ENCODE measurements at places on chromosomes 7 and 10.

DNA sequence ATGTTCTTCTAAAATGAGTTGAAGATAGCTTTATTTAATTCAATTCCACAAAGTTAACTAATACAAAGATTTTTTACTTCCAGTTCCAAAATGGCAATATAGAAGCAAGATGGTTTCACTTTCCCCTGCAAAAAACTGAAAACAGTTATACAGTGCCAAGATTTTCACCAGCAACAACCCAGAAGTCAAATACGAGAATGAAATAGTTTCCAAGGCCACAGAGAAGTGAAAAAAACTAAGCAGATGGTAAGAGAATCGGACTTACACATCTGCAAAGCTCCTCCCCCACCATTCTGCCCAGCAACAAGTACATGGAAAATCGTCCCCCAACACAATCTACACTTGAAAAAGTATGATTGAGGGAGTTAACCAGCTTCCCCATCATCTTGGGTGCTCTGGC is 30.3 kb upstream of the KEL start:
- no peak for DNase-seq

DNA sequence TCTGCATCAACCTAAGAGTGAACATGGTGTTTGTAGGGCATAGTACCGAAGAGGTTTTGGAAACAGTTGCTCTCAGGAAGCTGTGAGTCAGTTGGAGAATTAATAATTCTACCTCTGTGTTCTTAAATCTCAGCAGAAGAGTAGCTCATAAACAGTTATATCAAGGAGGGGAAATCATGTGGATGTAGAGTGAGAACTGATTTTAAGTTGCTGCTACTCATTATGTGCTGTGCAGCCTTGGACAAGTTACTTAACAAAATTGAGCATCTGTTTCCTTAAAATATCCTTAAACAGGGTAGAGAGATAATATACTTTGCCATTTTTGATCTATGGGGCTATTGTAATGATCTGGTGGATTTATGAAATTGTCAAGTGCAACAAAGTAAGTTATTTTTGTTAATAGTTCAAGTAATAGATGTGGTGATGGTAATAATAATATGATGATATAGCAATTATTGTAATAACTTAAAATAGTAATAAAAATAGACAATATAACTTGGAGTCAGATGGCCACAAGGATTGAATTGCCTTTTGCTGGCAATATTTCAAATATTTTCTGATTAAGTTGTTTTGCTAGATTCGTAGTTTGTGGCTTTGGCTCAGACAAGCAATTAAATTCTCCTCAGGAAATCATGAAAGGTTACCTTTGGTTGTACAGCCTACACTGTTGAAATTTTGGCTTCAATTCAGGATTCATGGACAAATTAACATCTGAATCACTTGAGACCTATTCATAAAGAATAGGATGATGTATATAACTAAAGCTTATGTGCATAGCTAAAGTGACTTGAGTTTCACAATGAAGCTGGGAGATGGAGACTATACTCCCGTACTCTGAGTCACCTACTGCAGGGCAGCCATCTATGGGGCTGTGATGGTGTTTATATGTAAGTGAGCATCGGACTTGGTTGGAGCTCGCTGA is 228.5 kb downstream of the CDK14 start:
- no peak for DNase-seq

DNA sequence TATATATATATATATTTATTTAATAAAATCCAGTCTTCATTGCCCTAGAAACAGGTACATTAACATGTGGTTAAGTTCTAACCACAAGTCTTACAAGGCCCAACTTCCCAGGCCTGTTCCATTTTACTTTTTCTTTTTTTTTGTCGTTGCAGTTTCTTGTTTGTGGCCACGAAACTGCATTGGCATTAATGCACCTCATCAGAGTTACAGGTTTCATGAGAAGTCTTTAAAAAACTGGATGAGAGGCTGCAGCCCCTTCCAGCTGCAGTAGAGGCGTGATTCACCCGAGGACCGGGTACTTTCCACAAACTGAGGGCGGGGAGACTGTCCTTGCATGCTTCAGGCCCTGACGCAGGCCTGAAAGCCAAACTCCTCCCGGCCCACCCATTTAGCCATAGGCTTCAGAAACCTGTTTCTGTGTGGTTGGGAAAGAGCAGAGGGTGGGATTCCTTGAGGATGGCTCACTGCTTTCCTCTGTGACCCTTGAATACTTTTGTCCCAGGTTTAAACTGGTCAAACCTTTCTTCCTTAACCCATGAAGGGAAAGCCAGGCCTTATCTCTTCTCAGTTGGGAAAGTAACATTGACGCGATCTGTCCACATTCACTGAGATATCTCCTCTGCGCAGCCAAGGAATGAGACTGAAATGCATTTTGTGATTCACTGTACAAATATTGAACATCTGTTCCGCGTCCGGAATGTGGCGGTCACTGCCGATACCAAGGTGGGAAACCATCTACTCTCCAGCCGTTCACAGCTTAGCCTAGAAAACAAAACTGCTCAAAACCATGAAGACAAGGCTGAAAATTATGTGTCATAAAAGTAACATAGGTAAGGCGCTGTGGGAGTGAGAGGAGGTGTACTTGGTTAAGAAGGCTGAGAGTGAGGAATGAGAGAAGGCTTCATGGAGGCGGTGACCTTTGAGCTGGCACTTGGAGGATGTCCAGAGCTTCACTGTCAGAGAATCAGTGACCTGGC is 311.7 kb downstream of the GATA3 start:
- DNase-seq = peak; percentile 29

DNA sequence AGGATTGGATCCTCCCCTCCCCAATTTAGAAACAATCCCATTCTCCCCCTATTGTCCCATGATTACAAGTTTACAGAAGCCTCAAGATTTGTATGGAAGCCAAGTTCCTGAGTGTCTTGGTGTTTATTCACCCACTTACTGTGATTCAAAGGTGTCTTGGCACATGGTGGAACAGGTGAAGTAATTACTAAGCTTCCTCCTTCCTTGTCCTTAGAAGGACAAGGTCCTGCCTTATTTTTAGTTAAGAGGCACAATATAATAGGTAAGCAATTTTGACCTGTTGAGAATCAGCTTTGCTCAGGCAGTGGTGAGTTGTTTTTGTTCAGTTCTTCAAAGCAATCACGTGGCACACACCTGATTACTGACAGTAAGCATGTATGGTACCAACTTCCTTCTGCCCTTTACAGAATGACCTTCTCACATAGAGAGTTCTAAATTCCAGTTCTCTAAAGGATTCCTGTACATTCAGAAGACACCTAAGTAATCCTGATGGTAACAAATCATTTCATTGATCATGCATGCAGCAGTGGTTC is 60.7 kb upstream of the SLC13A1 start:
- DNase-seq = no peak

DNA sequence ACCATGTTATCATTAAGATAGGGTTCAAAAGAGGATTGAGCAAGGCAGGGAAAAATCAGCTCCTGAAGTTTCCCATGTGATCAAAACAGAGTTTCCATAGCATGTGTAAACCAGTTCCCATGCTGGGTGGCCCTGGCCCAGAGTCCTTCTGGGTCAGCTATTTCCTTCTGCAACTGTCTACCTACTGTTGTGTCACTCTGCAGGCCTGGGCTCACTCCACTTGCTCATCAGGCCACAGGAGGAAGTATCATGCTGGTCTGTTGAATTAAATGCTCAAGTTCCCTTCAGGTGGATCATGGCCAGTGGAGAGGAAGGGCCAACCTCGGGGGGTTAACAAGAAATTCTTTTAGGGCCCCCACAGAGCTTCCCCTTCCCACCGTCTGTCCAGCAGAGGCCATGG is 104.7 kb downstream of the GFRA1 start:
- DNase-seq = no peak

GRCh38 chr10:69439813-69440506 is 11.3 kb upstream of the TSPAN15 start:
- DNase-seq = no peak

DNA sequence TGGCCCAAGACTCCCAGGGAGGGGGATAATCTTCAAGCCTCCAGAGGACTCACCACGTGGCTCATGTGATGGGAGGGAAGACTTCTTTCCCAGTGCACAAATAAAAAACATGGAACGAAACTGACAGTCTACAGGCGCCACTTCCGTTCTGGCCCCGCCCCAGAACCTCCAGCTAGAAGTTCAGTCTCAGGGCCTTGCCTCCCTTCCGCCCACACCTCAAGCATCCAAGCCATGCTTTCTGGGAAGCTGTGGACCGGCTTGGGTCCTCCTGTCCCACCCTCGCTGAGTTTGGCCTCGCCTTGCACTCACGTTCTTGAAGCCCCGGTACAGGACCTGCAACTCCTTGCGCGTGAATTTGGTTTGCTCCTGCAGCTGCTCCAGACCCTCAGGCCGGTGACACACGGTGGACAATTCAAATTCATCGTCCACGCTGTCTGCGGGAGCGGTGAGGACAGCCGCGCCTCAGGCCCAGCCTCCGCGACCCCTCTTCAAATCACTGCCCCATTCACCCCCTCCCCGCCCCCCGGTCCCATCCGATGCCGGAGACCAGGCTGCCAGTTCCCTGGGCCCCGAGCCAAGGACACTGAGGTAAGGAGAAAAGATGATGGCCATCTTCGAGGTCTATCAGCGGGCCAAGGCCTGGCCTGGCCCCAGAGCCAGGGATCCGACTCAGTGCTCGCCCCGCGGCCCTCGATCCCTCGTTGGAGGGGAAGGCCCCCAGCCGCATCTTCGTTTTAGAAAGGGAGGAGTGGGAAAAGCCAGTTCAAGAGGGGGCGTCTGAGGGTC is 10.7 kb upstream of the OGA start:
- no peak for DNase-seq

GRCh38 chr10:49109669-49110340 is 5.5 kb downstream of the VSTM4 start:
- DNase-seq = no peak

- no peak for DNase-seq
Measured at GRCh38 chr10:94122211-94122610, 128.5 kb downstream of the PLCE1 start.

DNA sequence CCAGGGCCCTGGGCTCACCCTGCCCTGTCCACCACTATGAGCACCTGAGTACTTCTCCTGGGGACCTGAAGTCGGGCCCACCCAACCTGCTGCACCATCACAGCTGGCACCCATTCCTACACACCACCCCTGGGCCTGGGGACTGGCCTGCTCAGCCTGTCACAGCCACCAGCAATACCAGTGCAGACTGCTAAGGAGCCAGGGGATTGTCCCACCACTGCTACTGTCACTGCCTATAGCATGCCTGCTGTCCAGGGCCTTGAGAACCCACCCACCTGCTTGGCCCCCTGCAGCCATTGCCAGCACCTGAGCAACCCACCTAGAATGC is 624.8 kb upstream of the FOXK1 start:
- no peak for DNase-seq

DNA sequence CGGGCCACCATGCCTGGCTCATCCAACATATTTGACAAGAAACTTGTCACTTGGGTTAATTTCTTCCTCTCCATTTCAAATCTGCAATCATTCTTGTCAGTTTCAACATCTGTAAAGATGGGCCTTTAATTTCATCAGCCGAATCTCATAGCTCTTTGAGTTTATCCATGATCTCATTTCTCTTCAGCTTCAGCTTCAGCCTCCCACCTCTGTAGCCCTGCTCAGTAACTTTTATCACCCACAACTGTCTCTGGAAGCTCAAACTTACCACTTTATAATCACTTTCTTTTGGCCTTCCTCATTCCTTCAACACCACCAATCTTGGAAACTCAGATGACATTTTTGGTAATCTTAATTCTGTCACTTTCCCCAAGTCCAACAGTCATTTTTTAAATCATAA is 83.2 kb downstream of the CPED1 start:
- DNase-seq = no peak

DNA sequence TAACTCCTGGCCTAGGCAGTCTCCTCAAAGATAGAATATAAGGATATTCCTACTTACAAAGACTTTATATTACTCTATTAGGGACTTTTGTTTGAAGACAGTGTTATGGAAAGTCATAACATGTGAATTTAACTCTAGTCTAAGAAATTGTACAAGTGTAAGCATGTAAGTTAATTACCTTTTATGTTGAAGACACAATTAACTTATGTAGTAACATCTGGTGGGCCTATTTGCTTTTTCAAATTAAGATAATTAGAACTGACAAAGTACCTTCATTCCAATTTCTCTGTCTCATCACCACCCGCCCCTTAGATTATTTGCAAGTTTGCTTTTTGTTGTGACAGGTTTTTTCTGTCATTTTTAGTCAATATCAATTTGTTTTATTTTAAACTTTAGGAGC is 126.0 kb upstream of the THSD7A start:
- no peak for DNase-seq

DNA sequence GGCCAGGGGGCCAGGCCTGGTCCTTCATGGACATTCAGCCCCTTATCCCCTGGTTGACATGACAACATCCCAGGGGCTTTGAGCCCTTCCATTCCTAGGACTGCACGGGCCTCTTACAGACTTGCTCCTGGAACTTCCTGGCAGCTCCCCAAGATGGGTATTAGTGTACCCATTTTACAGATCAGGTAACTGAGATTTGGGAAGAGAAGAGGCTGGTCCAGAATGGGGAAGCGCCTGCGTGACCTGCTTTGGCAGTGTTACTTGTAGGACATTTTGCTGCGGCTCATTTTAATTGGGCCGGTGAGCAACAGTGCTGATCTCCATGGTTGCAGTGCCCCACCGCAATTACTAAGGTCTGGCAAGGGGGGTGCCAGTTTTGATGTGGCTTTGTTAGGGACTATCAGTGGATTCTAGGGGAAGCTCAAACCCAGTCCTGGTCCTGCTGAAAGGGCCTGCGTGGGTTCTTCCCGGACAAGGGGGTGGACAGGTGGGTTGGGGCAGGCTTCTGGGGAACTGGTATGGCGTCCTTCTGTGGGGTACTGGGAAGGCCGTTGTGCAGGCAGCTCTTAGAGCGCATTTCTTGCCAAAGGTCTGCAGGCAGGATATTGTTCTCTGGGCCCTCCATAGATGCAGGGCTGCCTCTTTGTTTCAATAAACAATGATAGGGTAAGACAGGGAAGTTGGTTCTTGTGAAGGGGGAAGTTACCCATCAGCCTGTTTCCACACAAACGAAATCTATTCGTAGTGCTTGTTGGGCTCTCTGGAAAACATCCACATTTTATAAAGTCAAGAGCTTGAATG is 137.6 kb downstream of the RGS10 start:
- no peak for DNase-seq

Data from immature natural killer cell (primary cell).